Stimulated activated CD8-positive, alpha-beta memory T cell treated with anti-CD3 and anti-CD28 coated beads, Interleukin-4, amount 100 ng/mL, for 24 hours (primary cell): ENCODE measurements at places on chromosomes 7 and 10.

DNA sequence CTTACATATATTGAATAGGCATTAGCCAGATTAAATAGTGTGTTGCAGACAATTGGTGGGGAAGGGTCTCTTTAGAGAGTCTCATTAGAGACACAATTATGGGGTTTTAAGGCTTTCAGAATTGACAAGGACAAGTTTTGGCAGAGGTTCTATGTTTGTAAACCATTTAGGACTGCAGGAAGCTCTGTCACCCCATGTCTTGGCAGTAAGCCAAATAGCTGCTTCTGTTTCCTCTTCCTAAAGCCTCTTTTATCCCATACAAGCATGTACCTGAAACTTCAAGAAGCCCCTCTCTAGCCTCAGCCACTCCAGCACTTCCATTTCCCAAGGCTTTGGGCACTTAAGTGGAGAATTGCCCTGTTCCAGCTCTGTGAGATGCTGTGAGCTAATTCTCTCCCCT is 21.8 kb upstream of the LRRC4 start:
- no peak for DNase-seq

DNA sequence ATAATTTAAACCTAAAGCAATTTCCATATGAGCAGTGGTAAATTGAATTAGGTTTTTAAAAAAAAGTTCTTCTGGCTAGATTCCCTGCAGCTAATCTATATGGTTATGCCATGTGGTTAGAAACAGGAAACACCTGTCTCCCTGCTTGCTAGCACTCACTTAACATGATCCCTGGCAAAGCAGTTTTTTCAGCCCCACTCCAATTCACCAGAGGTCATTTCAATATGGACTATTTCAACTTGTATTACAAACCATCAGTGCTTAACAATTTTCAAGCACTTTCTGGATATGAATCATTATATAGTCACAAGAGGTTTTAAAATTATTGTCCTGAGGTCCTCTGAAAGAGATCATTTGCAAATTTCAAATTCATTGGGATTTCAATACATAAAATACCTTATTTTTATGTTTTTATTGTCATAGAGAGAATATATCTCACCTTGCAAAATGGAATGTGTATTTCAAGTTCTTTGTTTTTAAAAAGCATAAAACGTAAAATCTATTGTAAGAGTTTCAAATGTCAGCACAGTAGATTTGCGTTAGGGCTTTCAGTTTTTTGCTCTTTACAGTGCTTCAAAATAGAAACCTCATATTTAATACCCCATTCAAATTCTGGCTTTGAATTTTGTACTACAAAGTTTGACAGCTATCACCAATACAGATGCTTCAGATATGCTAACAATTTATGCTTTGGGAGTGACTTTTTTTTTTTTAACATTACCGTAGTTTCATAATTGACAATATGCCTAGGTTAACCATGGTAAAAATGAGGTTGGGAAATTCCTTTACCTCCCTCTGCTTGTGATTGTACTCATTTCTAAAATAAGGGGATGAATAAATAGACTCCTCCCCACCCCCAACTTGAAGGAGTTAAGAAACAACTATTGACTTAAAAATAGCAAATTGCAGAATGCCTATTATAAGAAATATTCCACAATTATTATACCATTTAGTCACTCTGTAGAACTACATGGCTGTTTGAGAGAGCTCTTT is 117.5 kb upstream of the HGF start:
- DNase-seq = no peak

DNA sequence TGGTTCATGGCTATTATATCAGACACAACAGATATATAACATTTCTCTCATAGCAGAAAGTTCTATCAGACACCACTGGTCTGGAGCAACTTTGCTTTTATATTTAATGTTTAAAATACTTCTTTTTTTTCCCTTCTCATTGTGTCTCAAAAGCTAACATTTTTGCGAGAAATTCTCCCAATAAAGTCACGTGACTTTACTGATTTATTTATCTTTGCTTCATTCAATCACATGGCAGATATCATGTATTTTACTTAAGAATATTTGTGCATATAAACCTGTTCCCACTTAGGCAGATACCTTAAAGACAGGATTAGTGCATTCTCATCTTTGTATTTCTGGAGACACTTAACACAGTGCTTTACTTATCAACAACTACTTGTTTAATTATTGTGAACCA is 1093.1 kb upstream of the LRRN3 start:
- DNase-seq = no peak

GRCh38 chr7:101664436-101664835 is 35.3 kb upstream of the MYL10 start:
- DNase-seq = no peak

GRCh38 chr7:45055594-45056219 is 33.1 kb downstream of the NACAD start:
- DNase-seq = no peak

- DNase-seq = no peak
These were observed 277.7 kb downstream of the ANKRD7 start for GRCh38 chr7:118502235-118502634.

- DNase-seq = no peak
These were observed 227.1 kb downstream of the ARHGAP12 start for GRCh38 chr10:31701546-31701945.

- no peak for DNase-seq
These were observed 35.0 kb upstream of the DAGLB start for GRCh38 chr7:6482743-6483119.

GRCh38 chr7:30702200-30702599 is 19.9 kb upstream of the CRHR2 start:
- no peak for DNase-seq
